RPMI7951 (cell line): ENCODE measurements at places on chromosomes 12 and 14. TPM values are rescaled to one million over a fixed set of nuclear protein-coding genes. Genes with fewer than 3 reads are reported as not detected.

FGF6 gene
- total RNA-seq = not detected in 2 replicates

TCTN1 gene
- total RNA-seq = 18.9 and 24.6 TPM in 2 replicates

ST8SIA1 gene
- total RNA-seq = 1.7 and 2.6 TPM in 2 replicates

RNASE7 gene
- not detected in 2 replicates for total RNA-seq

GPR68 gene
- 16.7 and 18.6 TPM in 2 replicates for total RNA-seq

RHOJ gene
- 0.10 and 0.12 TPM in 2 replicates for total RNA-seq

DNA sequence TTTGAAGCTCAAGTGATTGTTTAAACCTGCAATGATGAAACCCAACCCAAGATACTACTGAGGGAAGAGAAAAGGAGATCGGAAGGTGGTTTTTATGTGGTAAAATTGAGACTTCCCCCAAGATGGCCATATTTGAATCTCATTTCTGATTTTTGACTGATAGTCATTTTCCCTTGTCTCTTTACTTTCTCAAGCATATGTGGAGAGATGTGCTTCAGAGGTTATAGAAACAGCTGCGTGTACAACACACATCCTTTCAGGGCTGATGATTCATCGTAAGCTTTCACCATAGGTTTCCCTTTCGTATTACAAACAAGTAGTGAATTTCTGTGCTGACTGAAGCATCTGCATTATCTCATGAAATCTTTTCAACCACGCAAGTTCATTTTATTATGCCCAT is 276.2 kb downstream of the EMP1 start:
- peak; percentile 45 for DNase-seq

DNA sequence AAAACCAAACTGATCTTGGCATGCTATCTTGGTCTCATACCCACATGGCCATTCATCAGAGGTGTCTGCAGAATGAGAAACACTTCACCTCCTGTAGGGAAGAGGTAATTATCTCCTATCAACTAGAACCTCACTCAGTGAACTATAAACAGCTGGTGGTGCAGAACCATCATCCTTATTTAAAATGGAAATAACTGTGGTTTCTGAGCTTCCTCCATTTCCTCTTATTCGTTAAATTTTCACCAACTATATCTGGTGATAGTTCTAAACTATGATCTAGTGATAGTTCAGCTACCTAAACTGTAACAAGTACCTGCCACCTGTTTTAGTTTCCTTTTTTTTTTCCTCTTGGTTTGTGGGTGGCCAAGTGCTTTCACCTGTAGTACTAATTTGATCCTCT is 218.5 kb downstream of the FUT8 start:
- no peak for DNase-seq

GRCh38 chr12:69388371-69388770 is 28.8 kb downstream of the YEATS4 start:
- peak; percentile 51 for DNase-seq

GRCh38 chr12:87793131-87793530 is 236.1 kb downstream of the C12orf50 start:
- no peak for DNase-seq

DNA sequence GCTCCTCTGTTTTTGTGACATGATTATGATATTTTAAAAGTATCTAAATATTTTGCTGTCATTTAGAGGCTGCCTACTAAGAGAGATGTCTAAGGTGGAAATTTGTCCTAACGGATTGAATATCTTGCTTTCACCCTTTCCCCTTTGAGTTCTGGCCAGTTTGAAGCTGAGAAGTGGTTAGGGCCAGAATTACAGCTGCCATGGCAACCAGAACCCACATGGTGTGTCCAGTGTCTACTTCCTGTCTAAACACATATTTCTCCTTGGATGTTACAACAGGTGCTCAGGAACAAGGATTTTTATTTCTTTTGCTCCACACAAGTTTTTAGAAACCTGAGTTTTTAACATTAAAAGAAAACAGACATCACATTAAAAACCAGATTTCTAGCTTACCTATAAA is 335.1 kb upstream of the OR4E1 start:
- no peak for DNase-seq

DNA sequence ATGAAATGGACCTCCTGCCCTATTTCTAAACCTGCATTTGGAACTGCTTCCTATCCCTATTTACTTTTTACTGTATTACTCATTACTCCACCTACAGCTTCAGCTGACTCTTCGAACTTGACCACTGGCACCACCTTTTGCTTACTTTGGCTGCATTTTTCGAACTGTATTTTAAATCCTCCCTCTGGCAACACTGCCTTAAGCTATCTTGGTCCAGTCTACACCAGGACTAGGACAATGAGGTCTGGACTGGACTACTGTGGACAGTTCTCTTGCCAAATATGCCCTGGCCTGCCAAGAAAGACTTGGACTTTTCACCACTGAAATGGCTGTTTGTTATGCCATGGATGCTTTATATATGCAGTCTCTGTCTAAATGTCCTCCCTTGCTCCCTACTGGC is 328.1 kb downstream of the BTG1 start:
- no peak for DNase-seq

- no peak for DNase-seq
These were observed 13.3 kb downstream of the REM2 start for GRCh38 chr14:22896356-22896755.

DNA sequence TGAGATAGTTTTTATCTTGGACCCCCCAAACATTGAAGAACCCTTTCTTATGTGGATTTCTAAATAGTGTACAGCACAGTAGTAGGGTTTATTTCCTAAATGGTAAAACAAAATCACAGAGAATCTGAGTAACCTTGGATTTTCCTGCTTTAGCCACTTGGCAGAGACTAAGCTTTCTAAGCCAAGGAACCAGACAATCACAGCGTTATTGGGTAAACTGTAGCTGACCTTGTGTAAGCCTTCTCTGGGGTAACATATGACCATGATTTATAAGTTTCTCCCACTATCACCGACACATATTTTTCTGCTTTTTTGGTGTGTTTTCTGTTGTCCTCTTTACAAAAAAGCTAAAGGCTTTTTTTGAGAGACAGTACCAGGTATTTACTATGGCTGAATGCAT is 136.3 kb upstream of the PZP start:
- no peak for DNase-seq

DNA sequence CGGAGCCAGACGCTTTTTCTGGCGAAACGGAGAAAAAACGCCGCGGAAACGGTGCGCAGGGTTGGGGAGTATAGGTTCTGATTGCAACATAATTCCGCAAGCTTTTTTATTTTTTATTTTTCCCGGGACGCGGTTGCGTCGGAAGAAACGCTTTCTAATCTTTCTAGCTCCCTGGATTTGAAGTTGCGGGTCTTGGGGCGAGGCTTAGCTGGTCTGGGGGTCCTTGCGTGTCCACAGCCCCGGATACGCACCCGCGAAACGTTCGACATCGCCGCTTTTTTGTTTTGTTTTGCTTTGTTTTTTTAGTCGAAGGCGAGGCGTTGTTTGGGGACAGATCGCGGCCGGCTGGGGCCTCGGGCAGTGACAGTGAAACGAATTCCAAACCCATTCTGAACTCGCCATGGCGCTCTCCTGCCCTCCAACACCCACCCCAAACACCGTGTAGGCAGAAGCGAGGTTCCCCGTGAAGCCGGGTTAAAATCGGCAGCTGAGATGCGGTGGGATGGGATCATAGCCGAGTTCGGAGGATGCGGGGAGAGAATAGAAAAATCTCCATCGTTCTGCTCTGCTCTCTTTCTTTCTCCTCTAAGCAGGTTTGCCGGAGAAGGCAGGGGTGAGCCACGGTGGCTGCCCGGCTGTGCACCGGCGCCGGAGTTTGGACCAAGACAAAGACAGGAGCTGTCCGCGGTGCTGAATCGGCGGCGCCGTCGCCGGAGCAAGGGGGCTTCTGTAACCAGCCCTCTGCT is 8.1 kb upstream of the LHX5 start:
- DNase-seq = no peak

DNA sequence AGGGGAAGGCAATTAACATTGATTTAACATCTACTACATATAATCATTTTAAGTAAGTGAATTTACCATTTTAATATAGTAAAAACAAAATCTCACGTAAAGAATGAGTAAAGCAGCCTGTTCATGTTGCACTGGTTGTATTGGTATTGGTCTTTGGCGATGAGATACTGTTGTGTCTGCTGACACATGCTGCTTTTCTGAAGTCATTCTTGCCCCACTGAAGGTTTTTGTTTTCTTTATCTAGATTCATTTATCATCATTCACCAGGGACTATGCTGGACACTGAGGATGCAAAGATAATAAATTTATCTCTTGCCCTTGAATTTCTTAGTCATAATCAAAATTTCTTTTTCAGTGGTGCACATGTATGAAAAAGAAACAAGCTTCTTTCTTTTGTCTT is 246.2 kb upstream of the NPAS3 start:
- DNase-seq = no peak

DNA sequence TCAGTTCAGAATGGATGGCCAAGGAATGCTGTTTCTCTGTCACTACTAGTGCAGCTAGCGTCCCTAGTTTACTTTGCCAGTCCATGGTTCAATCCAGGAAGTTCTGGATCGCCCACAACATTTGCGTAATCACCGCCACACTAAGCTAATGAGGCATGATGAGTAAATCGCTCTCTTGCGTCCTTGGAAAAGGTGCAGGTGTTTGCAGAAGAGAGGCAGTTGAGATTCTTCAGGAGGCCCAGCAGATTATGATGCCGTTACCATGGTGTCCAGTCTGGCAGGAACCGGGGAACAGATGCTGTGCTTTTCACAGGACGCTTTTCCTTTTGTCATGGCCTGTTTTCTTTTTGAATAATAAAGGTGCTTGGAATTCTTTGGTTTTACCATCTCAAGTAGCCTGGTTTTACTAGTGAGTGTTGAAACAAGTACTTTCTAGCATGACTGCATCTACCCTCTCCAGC is 9.0 kb downstream of the TPH2 start:
- DNase-seq = peak; percentile 6

GRCh38 chr14:91258876-91259275 is 14.4 kb upstream of the GPR68 start:
- DNase-seq = no peak

DNA sequence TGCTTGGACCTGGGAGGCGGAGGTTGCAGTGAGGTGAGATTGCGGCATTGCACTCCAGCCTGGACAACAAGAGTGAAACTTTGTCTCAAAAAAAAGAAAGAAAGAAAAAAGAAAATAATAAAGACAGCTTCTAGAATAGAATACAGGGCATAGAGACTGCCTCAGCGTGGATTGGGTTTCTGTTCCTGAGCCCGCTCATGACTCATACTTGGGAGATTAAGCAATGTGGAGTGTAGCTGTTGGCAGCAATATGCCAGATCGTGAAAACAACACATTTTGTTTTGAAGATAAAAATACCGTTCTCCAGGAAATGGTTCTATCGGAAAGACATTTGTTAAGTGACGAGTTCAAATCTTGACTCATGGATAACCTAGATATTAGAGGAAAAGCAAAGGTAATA is 67.2 kb downstream of the GLT1D1 start:
- peak; percentile 38 for DNase-seq
